ENCODE measurements at places on chromosomes 5 and 9.

GRCh38 chr5:14838396-14839319 is 32.9 kb downstream of the ANKH start:
- H3K4me3 ChIP-seq: no peak overlapping the region
- no peaks in the 10 kb centered on the region for H3K36me3 ChIP-seq
- H3K27me3 ChIP-seq: no peaks in the 10 kb centered on the region
- no peak overlapping the region for H3K27ac ChIP-seq
- DNase-seq: no peak

- H3K27me3 ChIP-seq: no peaks in the 10 kb centered on the region
- no peak overlapping the region for H3K4me3 ChIP-seq
- DNase-seq: peak; percentile 81
- peaks cover 25% of the 10 kb centered on the region for H3K36me3 ChIP-seq
- no peak overlapping the region for H3K27ac ChIP-seq
Observed at GRCh38 chr5:179803651-179804554, 2.8 kb downstream of the MGAT4B start.

DNA sequence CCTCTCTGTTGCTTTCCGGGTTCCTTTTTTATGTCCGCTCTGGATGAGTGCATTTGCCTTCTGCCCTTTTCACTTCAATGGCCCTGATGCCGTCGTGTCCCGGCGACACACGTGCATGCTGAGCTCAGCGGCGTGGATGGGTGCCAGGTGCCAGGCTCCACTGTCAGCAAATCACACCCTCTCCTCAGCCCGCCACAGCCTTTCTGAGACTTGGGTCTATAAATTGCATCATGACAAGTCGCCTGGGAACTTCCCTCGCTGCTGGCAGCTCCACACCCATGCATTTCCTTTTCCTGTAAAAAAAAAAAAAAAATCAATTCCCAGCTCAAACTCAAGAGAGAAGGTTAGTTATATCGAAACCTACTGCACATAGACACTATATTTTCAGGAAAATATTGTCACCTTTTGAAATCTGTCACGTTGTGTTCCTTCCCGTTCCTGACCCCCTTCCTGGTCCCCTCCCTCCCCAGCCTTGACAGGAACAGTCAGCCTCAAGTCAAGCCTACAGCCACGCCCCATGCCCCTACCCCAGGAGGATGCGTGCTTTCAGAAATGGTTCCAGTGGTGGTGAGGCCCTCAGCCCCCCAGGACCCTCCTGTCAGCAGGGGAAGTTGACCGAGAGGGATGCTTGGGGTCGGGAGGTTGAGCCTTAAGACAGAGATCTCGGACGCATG is 110.3 kb upstream of the PTCH1 start:
- peak overlapping the region; percentile 51 for H3K27ac ChIP-seq
- peak; percentile 80 for DNase-seq
- no peaks in the 10 kb centered on the region for H3K4me1 ChIP-seq

DNA sequence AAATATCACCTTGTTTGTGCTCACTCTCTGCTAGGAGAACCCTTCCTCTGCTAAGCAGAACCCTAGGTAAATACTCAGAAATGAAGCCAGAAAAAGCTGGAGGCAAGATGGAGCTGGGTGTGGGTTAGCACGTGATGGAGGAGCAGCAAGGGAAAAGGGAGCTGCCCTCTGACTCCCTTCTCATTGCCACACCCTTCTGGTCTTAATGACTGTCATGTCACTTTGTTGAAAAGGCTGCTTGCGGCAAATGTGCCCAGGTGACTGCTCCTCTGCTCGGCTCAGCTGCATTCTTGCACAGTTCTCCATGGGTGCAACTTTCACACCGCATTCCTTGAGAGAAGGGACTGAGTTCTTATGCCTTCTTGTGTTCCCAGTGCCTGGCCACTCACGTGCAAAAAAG is 36.4 kb upstream of the TBC1D2 start:
- H3K4me3 ChIP-seq: no peak overlapping the region
- no peak overlapping the region for H3K27ac ChIP-seq
- H3K27me3 ChIP-seq: no peaks in the 10 kb centered on the region
- H3K36me3 ChIP-seq: no peaks in the 10 kb centered on the region
- H3K4me1 ChIP-seq: no peaks in the 10 kb centered on the region

GRCh38 chr5:143206196-143207053 is 197.1 kb downstream of the NR3C1 start:
- H3K4me1 ChIP-seq: peaks cover 36% of the 10 kb centered on the region
- no peaks in the 10 kb centered on the region for H3K36me3 ChIP-seq
- DNase-seq: no peak
- H3K4me3 ChIP-seq: no peak overlapping the region
- H3K27ac ChIP-seq: no peak overlapping the region

DNA sequence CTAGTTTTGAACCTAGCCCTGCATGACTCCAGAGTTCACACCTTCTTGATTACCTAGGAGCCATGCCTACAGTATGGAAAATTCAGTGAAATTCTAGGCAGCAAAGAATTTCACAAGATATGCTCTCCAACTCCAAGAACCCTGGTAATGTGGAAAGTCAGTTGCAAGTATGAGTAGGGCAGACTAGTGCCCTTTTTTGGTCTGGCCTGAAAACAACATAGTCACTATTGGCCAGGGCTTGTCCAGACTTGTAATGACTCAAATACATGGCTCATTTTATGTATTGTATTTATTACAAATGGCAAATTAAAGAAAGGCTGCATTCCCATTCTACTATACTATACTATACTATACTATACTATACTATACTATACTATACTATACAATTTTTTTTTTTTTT is 160.4 kb downstream of the ESM1 start:
- no peak overlapping the region for H3K27ac ChIP-seq
- no peaks in the 10 kb centered on the region for H3K27me3 ChIP-seq
- no peak overlapping the region for H3K4me3 ChIP-seq
- H3K36me3 ChIP-seq: no peaks in the 10 kb centered on the region
- DNase-seq: no peak
- H3K4me1 ChIP-seq: no peaks in the 10 kb centered on the region

DNA sequence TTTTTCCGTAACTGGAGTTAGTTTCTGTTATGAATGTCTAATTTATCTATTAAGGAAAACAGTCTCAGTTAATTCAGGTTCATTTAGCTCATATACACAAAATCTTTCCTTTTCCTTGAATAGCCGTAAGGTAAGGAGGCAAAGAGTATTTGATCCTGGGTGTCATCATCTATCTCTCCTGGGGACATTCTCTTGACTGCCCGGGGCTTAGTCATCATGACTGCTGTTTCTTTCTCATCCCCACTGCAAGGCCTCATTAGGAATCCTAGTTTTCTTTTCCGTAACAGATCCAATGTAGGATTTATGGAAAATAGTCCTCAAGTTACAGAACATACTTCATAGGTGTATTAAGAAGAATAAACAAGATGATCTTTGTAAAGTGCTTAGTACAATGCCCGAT is 134.9 kb upstream of the CHD1 start:
- H3K27ac ChIP-seq: no peak overlapping the region
- H3K4me1 ChIP-seq: peaks cover 31% of the 10 kb centered on the region
- H3K27me3 ChIP-seq: no peaks in the 10 kb centered on the region
- no peak for DNase-seq

DNA sequence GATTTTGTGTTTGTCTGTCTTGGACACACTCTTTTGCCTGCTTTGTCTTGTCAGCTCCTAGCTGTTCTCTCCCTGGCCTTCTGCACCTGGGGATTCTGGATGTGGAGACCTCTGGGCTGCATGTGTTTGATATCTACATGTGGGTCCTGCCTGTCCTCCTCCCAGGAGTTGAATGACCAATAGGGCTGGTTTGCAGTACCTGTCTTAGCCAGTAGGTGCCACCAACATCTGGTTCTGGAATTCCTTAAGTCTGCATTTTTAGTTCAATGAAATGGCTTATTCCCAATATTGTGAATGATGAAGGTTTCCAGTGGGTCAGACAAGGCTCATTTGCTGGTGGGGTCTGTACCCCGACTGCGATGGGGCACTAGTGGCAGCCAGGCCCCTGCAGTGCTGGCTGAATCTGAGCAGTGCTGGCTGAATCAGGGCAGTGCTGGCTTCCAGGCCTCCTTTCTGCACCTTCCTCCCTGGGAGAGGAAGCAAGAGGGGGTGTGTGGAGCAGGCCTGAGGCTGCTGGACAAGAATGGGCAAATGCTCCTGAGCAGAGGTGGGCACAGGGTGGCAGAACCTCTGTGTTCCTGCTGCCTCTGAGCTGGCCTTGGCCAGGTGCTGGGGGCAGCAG is 73.3 kb downstream of the RXRA start:
- peaks cover 100% of the 10 kb centered on the region for H3K4me1 ChIP-seq
- no peak for DNase-seq
- H3K4me3 ChIP-seq: no peak overlapping the region
- H3K36me3 ChIP-seq: no peaks in the 10 kb centered on the region

GRCh38 chr9:124810663-124811355 is 33.9 kb downstream of the OLFML2A start:
- H3K36me3 ChIP-seq: peaks cover 26% of the 10 kb centered on the region
- DNase-seq: no peak
- peak overlapping the region; percentile 39 for H3K27ac ChIP-seq
- H3K27me3 ChIP-seq: no peaks in the 10 kb centered on the region
- no peaks in the 10 kb centered on the region for H3K4me1 ChIP-seq
- H3K4me3 ChIP-seq: no peak overlapping the region

- DNase-seq: no peak
- H3K4me3 ChIP-seq: no peak overlapping the region
- peaks cover 77% of the 10 kb centered on the region for H3K27me3 ChIP-seq
- H3K4me1 ChIP-seq: peaks cover 33% of the 10 kb centered on the region
- no peak overlapping the region for H3K27ac ChIP-seq
Observed at GRCh38 chr9:132412089-132412488, 2.1 kb downstream of the CFAP77 start.

DNA sequence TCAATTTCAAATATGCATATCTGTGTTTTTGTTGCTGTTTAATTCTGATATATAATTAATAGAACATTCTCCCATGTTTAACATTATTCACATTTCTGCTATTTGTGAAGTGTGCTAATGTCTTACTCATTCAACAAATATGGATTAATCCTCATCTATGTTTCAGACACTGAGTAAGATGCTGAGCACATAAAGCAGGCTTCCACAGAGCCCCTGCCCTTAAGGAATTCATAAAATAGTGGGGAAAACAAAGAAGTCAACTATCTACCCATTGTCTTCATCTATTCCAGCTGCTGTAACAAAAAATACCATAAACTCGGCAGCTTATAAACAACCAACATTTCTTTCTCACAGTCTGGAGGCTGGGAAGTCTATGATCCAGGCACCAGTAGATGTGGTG is 333.3 kb downstream of the SEMA5A start:
- H3K27me3 ChIP-seq: no peaks in the 10 kb centered on the region
- H3K36me3 ChIP-seq: no peaks in the 10 kb centered on the region
- H3K27ac ChIP-seq: no peak overlapping the region

- no peaks in the 10 kb centered on the region for H3K27me3 ChIP-seq
- peak overlapping the region; percentile 96 for H3K4me3 ChIP-seq
- H3K27ac ChIP-seq: peak overlapping the region; percentile 88
- peaks cover 34% of the 10 kb centered on the region for H3K4me1 ChIP-seq
- no peaks in the 10 kb centered on the region for H3K36me3 ChIP-seq
Observed at GRCh38 chr5:36152324-36153297, 700 bp downstream of the SKP2 start.

DNA sequence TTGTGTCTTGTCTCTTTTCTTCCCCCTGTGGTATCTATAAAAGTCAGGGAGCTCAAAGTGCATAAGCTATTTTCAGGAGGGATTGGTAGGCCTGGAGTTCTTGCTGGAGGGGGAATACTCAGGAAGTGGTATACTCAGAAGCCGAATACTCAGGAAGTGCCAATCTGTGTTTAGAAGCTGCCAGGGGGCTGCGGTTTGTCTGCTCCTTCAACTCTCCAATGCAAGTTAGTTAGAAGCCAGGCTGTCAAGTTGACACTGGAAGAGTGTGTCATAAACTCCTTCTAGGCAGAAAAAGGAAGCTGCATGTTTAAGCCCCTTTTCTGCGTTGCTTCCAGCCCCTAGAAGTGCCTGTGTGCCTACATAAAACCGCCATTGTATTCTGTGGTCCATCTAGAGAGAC is 366.5 kb downstream of the TAF11L14 start:
- DNase-seq: no peak
- H3K36me3 ChIP-seq: no peaks in the 10 kb centered on the region
- H3K4me3 ChIP-seq: no peak overlapping the region
- H3K27me3 ChIP-seq: no peaks in the 10 kb centered on the region
- H3K4me1 ChIP-seq: no peaks in the 10 kb centered on the region

All from spleen (tissue), 13 donors.